ENCODE measurements at places on chromosomes 2 and 18.

DNA sequence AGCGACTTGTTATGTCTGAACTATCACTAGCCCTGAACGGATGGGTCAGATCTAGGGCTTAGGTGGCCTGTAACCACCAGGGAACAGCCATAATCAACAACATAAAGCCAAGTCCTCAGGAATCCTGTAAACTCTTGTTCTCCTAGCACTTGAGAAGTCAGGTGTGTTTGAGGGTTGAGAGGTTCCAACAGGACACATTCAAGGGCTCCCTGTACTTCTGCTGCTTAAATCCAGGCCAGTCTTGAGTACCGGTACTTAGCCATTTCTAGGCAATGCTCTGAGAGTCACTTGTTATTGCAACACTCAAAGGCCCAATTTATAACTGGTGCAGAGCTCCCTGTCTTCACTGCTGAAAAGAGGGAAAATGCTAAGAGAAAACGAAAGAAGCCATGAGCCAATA is 21.6 kb upstream of the SLC40A1 start:
- DNase-seq: no peak

GRCh38 chr2:24926602-24927252 is 6.7 kb upstream of the ADCY3 start:
- no peak for DNase-seq

DNA sequence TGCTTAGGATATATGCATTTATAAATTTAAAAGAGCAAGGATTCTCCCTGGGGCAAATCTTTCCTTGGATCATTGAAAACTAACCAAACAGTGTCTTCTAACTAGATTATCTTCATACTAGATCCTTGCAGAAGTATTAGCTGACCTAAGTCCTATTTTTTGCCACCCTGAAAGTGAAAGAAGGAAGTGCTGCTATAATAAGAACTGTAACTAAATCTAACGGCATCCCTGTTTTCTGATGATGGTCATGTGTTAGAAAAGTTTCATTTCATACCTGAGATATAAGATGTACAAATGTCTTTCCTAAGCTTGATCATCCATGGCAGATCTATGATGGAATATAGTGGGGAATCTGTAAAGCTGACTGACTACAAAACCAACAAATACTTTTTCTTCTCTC is 102.7 kb downstream of the MAP2 start:
- DNase-seq: no peak

DNA sequence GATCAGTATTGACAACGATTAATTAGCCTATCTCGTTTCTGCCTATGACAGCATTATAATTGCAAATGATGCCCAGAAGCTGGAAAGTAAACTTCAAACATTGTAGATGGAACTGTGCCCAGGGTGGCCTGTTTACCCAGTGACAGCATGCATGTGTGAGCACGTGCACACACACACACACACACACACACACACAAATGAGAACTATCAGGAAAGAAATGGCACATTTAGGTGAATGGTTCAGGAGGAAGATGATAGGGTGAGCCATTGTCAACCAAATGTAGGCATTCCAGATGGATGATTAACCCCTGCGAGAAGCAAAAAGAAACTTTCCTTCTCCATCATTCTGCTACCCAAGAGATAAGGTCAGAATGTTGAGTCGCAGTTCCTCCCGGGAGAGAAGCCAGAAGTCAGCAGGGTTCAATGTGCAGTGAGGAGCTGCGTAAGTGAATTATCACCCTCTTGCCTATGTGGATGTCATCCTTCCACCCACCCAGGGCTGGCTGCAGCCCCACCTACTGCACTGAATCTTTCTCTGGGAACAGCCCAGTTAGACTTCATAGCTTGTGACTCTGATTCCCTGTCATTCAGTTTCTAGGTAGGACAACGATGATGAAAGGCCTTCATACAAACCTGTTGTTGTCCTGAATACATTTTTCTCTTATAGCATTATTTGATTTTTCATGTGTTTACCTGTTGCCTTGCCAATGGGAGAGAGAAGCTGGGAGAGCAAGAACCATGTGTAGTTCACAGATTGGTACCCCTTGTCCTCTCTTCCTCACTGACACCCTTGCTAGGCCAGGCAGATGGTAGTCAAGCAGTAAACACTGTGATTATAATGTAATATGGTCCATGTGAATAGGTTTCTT is 3.5 kb upstream of the APOB start:
- no peak for DNase-seq

DNA sequence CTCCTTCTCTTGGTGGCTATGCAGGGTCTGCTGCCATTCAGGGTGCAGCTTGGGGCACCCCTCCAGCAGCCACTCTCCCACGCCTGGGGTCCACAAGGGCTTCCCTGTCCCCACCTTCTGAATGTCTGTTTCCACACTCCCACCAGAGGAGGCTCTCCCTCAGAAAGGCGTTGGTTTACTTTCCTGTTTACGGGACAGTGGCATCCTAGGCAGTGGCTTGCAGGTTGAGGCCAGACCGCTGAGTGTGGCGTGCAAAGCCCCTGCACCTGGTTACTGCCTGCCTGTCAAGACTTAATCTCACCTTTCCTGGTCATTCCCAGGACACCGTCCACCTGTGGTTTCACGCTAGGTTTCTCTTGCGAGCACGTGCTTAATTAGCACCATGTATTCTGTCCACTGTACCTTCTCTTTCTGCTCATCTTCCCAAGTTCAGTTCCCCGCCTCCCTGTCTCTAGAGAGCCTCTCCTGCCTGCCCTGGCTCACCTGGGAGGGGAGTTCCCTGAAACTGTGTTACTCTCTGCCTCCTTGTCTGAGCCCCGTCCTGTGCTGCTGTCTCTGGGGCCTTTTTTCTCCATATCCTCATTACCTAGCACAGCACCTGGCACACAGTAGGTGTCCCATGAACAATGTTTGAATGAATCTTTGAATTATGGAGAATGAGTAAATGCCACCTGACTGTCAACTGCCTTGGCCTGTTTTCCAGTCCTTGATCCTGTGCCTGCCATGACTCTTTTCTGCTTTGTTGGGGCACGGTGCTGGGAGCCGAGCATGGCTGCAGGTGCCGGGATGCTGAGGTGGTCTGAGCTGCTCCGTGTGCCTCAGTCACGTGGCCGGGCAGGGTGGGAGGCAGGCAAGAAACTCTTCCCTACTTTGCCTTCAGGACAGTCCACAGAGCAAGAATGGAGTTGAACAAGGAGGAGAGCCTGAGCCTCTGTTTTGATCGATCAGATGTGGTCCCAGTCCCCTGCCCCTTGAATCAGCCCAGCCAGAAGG is 56.4 kb downstream of the ARHGEF4 start:
- no peak for DNase-seq

DNA sequence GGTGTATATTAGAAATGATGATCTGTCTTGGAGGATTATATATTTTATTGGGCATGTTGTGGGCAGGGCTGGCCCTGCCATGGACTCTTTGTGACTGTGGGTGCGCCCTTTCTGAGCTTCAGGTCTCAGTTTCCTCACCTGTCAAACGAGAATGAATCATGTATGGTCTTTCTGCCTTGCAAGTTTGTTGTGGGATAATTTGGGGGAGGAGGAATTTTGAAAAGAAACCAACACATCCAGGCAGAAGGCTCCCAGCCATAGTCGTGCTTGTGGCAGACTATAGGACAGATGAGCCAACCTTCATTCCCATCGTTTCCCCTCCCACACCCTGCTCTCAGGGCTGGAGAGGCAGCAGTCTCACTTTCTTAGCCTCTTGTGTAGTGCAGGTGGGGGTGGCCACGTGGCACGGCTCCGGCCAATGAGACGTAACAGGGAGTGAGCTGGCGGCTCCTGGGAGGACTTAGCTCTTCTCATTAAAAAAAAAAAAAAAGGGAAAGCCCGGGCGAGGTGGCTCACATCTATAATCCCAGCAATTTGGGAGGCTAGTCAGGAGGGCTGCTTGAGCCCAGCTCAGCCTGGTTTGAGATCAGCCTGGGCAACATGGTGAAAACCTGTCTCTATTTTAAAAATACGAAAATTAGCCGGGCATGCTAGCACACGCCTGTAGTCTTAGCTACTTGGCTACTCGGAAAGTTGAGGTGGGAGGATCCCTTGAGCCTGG is 63.1 kb downstream of the RHOB start:
- DNase-seq: no peak

DNA sequence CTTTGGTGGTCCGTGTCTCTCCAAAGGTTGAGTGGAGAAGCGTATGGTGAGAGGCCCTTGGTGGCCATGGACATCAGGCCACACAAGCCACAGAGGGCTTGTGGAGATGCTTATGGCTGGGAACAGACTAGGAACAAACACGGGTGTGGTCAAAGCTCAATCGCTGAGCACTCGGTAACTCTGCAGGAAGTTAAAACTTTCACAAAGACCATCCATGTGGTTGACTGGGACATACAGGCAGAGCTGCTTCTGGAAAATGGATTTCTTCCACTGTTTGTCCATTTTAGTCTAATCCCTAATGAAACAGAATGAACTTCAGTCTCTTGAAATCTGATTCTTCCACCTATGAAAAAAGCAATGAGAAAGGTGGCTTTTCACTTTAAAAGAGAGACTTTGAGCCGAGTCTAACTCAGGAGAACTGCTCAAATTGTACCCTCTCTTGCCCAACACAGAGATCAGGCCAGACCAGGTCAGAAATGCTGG is 17.7 kb downstream of the GDF7 start:
- DNase-seq: no peak

DNA sequence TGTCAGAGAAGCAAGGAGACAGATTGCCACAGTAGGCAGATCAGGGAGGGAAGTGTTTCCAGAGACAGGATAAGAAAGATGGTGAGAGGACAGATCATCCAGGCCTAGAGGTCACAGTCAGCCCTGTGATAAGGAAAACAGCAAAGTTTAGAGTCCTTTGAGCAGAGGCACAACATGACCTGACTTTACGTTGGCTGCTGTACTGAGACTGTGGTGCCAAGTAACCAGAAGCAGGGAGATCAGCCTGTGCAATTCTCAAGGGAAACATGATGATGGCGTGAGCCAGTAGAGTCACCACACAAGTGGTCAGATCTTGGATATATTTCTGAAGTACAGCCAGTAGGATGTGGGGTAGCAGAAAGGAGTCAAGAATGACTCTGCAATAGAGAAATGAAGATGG is 43.7 kb downstream of the SMC6 start:
- DNase-seq: no peak

DNA sequence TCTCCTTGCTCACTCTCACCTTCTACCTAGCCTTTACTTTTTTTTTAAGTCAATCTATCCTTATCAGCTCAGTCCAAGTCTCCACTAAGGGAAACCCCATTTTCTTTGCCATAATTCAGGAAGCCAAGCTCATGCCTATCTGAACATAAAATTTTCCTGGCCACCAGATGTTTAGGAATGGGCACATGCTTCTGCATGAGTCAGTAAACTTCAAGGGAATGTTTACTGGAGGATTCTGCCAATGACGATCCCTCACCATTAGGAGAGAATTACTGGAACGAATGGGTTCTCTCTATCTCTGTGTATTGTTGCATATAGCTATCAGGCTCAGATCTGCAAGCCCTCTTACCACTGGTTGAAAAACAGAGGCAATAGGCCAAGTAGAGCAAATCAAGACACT is 731.7 kb upstream of the ZNF804A start:
- DNase-seq: no peak

DNA sequence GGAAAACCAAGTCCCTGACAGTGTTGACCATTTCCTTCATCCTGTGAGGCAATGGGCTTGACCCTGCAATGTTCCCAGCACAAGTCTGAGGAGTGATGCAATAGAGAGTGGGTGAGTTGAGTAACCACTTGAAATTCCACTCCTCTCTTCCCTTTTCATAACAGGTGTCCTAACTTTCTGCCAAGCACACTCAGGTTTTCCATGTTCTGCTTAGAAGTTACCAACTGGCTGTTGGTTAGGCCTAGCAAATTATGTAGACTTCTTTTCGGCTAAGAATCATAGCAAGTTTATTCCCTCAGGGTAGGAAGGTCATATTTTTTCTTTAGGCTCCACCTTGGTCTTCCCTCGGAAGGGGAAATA is 11.5 kb downstream of the GNLY start:
- DNase-seq: no peak

GRCh38 chr2:2328848-2329247 is 2.2 kb downstream of the MYT1L start:
- DNase-seq: no peak

- no peak for DNase-seq
Measured at GRCh38 chr2:193476171-193476800, 1281.6 kb upstream of the TMEFF2 start.

DNA sequence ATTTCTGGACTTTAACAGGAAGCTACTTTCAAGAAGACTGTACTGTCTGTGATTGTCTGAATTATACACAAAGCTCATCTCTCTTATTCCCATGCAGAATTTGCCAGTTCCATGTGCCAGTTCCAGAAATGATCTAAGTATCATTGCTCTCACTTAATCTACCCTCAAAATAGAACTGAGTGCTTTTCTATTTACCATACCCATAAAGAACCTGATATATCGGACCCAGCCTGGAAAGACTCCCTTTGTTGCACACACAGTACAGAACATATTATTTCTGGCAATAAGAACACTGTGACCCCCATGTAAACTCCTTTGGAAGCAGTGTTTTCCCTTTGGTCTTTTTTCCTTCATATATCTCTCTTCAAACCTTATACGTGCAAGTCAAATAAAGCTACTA is 102.3 kb upstream of the TTN start:
- DNase-seq: no peak

DNA sequence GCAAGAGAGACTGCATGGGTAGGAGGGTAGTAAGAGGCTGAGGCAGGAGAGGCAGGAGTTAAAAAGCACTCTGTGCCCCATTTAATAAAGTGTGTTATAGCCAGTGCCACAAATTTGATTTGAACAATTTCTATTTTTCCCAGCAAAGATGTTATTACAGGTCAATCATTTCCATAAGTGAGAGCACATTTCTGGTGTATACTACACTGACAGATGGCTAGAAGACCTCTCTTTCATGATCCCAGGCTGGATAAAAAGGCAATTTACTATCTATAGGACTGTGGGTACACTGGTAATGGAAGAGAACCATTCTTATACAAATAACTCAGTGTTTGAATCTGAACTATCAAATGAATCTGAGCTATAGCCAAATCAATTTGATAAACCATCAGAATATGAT is 176.2 kb downstream of the FSHR start:
- no peak for DNase-seq

DNA sequence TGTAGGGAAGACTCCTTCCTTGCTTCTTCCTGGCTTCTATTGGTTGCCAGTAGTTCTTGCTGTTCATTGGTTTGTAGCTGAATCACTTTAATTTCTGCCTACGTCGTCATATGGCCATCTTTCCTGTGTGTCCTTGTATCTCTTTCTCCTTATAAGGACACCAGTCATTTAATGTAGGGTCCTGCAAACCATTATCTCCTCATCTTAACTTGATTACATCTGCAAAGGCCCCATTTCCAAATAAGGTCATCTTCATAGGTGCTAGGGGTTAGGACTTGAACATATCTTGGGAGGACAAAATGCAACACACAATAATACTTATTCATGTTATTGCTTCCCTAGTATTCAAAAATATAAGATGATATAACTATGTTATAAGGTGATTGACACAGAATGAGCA is 95.5 kb upstream of the TTC27 start:
- DNase-seq: no peak

GRCh38 chr2:158024288-158024898 is 77.3 kb upstream of the UPP2 start:
- no peak for DNase-seq

DNA sequence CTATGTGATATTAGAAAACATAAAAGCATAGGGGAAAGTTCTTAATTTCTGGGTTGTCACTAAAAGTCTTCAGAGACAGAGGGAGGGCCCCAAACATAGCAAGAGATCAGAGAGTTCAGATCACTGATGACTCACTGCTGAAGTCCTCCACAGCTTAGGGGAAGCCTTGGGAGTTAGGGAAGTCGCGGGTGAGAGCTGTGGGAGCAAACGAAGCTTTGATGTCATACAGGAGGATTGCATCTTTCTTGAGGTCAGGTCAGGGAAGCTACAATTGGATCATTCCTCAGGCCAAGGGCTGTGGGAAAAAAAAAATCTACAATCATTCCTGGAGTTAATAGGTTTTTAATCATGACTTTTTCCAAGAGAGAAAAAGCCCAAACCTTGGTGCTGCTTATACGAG is 96.2 kb downstream of the COPS8 start:
- DNase-seq: no peak
